Sigmoid colon (tissue), 7 donors: ENCODE measurements at places on chromosomes 7 and 10. TPM values are rescaled to one million over a fixed set of nuclear protein-coding genes. Genes with fewer than 3 reads are reported as not detected.

DNA sequence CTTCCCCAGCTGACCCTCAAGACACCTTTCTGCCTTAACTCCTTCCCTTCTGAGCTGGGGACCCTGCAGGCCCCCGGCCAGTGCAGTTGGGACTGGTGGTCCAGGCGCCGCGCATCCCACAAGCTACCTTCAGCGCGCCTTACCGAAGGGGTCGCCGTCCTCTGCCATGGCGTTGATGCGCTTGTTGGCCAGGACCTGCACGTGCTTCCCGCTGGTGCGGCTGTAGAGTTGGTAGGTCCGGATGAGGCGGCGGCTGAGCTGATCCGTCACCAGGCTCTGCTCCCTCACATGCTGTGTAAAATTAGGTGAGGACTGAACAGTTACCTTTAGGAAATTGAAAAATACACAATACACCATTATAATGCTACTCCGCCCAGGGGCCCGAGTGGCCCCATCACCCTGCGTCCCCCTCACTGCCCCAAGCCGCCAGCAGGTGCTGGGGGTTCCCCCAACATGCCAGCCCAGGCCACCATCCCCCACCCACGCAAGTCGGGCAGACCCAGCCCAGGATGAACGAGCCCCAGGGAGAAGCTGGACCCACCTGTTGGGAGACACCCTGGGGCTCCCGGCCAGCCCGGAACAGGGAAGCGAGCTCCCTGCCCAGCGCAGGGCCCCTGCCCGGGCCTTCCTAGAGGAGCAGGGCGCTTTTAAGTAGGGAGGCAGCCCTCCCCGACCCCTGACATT, 1.2 kb downstream of the FGF8 start:
- peak; percentile 54 for DNase-seq

GRCh38 chr7:143325240-143325639, 9.3 kb downstream of the CLCN1 start:
- no peak for DNase-seq

- no peak for DNase-seq
Measured at GRCh38 chr10:100688201-100688600, 57.2 kb upstream of the PAX2 start.

DNA sequence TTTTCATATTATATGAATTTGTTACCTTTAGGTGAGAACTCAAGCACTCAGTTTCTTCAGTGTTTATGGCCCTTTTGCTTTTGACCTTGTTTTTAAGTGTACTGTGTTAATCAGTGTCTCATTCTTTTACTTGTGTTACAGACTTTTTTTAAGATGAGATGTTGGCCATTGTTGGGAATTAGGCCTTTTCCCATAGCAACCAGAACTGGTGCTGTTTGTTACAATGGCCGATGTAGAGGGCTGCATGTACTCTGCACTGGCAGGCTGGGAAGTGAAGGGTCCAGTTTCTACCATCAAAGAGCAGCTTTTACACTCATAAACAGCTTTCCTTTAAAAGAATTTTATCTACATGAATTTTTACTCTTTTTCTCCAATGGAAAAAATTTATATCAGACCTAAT, 65.1 kb downstream of the SHH start:
- DNase-seq, result no peak

GRCh38 chr7:106255246-106255645, 29.5 kb downstream of the NAMPT start:
- DNase-seq, result no peak

GRCh38 chr10:77927402-77928246, 1.1 kb upstream of the DLG5 start:
- no peak for DNase-seq

The TUBB8 gene
- not detected for total RNA-seq

The TMEM184A gene
- total RNA-seq, result not detected
